ENCODE measurements at places on chromosomes 11 and 22.

DNA sequence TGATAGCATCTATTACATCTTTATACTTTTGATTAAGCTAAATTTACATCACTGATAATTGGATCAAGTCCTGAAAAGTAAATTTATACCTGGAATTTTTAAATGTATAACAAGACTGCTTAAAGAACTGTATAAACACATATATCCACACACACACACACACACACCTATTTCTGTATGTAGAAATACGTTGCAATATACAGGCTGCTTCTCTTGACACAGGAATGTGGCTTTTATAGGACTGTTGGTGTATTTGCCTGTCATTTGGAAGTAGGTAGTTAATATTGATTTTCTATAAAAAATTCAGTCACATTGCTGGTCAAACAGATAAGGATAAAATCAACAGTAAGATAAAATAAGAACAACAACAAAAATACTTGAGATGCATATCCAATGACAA is 708.5 kb upstream of the RAG2 start:
- no peak for ATAC-seq

GRCh38 chr11:68258363-68258765 is 13.4 kb downstream of the C11orf24 start:
- ATAC-seq: no peak

- peak; percentile 91 for ATAC-seq
Observed at GRCh38 chr11:86524620-86525352, 147.6 kb downstream of the ME3 start.

GRCh38 chr22:30315962-30316576 is 10.7 kb downstream of the TBC1D10A start:
- ATAC-seq: no peak

GRCh38 chr11:127931803-127932202 is 655.6 kb downstream of the ETS1 start:
- ATAC-seq: no peak

- ATAC-seq: no peak
Observed at GRCh38 chr11:60813324-60813723, 28.2 kb downstream of the MS4A10 start.

GRCh38 chr11:64409278-64409677 is 50.3 kb downstream of the RPS6KA4 start:
- no peak for ATAC-seq

- ATAC-seq: no peak
Observed at GRCh38 chr11:85937835-85938234, 82.7 kb downstream of the CCDC83 start.

DNA sequence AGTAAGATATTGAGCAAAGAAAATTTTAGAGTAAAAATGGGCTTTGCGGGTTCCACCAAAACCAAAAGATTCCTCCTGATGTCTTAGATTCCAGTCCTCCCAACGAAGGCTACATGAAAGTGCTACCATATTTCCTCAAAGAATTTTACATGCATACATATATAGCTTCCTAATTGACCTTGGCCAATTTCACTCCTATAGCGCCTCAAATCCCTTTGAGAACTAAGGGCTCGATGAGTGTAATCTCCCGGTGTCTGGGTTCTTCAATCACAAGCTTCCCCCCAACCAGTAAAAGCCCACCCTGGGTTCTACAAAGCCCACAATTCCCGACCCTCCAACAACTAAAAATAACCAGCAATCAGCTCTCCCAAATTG is 1.2 kb downstream of the SIK3 start:
- no peak for ATAC-seq

Data from SK-N-SH treated with all-trans-retinoic acid at 6 μM for 48 hours (cell line).